ENCODE measurements at places on chromosomes 1 and 21.

DNA sequence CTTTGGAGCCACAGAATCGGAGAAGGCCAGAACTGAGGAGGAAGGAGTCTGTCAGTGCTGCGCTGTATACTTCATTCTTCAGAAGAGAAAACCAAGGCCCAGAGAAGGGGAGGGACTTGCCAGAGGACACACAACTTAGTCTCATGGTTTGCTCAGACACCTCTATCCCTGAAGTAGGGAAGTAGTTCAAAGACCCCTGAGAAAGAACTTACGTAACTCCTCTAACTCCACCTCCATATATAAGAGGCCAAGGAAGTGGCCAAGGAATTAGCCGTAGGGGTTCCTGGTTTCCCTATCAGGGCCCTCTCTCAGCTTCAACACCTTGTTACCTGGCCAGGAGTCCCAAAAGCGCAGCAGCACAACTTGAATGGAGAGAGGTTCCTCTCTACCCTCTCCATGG is 580 bp upstream of the NECTIN4 start:
- no peak for DNase-seq

- no peak for DNase-seq
Observed at GRCh38 chr1:103220631-103221041, 112.3 kb upstream of the COL11A1 start.

DNA sequence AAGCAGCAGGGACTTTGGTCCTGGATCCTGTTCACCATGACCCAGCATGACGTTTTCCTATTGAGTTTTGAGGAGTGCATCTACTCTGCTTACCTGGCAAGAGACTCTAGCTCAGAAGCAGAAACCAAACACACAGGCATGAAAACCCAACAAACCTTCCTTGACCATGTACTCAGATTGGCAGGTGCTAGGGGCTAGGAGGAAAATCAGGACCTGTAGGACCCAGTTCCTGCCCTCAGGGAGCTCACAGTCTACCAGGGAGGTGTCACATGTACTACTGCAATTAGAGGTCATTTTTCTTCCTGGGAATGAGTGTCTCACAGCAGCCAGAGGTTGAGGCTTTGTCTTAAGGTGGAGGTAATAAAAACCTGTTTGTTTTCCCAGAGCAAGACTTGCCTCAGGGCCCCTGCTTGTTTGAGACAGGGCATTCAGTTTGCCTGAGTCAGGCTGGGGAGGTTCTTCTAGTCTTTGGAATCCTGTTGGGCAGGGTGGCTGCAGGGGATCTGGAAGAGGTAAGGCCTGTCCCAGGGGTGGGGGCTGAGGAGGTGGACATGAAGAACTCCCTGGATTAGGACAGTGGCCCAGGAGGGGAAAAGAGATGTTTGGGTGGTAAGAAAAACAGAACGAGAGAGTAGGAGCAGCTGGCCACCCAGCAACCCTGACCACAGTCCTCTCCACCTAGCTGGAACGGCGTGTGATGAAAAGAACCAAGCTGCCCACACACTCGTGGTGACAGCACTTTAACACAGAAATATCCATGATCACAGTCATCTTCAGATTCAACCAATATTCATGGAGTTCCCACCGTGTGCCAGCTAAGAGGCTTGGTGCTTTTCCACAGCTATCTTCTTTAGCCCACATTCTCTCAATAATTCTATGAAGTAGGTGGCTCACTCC is 30.8 kb downstream of the IER5 start:
- no peak for DNase-seq

DNA sequence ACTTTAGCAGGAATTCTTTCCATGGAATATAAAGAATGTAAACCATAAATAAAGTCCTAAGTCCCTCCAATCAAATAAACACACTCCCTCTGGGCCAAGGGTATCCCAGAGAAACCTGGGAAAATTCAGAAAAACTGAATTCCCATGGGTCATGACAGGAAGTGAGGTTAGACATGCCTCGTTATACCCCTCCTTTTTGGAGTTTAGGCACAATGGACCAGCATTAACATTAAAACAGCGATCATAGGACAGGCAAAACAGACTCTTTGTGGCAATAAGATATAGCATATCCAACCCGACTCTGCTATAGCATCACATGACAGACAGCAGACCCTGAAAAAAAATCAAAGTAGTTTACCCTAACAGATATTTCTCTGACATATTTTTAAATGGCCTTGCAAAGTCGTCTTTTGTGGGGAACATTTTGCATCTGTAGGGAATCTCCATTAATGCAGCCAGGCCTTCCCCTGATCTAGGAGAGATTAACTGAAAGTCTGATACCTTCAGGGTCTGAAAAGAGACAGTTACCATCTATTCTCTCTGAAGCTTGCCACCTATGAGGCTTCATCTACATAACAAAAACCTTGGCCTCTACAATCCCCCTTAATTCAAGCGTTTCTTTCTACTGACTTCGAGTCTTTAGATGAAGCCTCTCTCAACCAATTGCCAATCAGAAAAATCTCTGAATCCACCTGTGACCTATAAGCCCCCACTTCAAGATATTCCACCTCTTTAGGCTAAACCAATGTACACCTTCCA is 143.0 kb upstream of the KCNK1 start:
- DNase-seq: no peak

GRCh38 chr1:200128944-200129879 is 101.7 kb downstream of the NR5A2 start:
- DNase-seq: no peak

DNA sequence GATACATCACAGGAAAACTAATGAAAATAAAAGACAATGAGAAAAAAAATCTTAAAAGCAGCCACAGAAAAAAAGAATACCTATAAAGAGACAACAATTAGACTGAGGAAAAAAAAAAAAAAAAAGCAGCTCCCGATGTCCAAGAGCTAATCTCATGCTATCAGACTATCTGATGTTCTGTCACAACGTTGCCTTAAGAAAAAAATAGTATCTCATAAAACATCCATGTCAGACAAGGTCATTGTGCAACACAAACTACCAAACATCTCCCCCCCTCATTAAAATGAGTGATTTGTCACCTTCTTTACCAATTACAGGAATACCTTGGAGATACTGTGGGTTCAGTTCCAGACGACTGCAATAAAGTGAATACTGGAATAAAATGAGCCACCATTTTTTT is 68.9 kb downstream of the ZNF644 start:
- no peak for DNase-seq

- DNase-seq: no peak
Observed at GRCh38 chr1:23558140-23558871, 995 bp downstream of the ID3 start.

DNA sequence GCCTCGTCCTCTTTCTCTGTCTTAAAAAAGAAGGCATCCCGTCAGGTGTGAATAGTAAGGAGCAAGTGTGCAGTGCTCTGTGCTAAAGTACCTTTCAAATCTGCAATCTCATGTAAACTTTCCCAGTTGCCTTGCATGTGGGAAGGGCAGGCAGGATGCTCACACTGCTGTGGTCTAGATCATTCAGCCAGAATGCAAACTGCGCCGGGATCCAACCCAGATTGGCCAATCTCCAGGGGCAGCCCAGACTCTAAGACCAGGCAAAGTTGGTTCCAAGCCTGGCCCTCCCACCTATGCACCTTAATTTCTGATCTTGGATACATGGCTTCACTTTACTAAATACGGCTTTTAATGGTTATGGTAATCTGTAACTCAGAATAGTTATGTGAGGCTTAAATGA is 3.2 kb upstream of the MAP1LC3C start:
- DNase-seq: no peak

DNA sequence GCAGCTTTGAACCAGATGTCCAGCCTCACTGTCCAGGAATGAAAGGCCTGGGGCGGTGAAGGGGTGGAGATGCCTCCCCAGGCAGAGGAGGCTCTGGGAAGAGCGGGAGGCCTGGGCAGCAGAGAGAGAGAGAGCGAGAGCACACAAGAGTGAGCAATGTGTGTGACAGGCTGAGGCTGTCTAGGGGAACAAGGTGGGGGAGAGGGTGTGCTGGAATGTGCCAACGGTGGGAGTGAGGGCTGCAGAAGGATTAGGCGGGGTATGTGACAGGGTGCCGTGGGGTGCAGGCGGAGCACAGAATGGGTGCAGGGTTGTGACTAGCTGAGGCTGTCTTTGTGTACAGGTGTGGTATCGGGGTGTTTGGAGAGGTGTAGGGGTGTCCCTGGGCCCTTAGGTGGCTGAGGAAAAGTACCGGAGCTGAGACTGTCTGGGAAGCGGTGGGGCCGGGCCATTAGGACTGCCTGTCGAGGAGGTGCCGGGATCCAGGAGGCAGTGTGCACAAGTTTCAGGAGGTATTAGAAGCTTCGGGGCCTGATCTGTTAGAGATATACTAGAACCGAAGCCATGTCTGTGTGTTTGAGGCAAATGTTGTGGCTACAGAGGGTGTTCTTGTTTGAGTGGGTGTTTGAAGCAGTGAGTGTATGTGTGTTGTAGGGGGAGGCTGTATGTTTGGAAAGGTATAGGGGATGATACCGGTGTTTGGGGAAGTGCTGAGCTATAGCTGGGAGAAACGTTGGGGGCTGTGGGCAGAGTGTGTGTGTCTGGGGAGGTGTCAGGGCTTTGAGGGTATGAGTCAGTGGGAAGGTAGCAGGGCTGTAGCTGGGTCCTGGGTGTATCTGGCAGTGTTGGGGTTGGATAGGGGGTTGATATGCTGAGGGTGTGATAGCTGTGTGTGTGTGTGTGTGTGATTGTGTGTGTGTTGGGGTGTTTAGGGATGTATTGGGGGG is 9.1 kb downstream of the AHDC1 start:
- peak; percentile 44 for DNase-seq

DNA sequence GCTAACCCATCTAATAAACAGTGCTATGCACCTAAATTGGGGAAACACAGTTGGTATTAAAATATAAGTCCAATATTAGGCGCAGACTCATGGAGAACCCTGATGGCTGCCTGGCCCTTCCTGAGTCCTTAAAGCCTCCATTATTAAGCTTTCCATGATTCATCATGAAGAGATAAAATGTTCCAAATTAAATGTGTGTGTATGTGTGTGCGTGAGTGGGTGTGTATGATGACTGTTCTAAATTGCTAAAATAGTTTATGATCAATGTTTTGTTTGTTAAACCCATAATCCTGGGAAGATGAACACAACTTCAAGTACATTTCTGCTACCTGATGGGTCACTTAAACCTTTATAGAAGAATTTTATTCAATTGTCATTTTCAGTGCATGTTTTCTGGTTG is 6.3 kb upstream of the RBBP5 start:
- no peak for DNase-seq

DNA sequence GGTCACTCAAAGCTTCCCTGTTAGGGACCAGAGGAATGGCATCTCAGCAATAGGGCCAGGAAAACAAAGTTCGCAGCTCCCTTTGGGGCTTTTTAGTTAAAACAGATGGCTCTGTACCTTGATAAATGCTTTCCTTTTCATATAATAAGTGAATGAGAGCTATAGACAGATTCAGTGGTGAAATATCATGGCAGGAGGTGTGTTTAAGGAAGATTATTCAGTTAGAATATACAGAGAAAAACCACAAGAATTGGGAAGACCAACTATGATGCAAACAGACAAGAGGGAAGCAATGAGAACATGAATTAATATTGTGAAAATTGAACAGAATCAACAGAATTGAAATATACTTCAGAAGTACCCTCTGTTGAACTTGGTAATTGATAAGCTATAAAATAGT is 379.4 kb downstream of the PLPP3 start:
- no peak for DNase-seq

DNA sequence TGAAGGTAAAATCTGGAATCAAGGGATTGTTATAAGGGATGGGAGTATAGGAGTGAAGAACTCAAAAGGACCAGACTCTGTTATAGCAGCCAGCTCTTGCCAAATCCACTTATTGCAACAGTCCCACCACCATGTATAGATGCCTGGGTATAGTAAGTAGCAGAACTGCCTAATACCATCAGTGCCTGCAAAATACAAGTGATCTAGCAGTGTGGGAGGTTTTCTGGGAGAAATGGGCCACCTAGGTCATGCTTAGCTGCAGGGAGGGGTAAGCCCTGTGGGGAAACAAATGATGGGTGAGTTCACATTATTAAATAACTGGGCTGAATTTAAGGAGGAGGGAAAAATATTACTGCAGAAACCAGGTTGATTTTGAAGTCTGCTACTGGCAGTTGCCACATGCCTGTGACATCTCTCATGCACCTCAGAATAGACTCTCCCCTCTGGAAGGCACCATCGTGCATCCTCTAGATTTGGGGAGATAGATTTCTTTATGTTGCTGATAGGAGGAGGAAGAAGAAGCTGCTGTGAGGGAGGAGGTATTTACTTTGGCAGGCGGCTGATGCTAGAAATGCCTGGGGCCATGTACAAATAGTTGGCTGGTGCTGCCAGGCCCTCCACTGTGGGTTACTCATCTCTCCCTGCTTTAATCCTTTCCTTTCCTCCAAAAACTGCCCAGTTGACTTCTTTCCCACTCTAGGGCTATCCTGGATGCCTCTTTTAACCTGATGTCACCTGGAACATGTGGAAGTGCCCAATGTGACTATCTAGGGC is 27.5 kb downstream of the HLX start:
- no peak for DNase-seq

DNA sequence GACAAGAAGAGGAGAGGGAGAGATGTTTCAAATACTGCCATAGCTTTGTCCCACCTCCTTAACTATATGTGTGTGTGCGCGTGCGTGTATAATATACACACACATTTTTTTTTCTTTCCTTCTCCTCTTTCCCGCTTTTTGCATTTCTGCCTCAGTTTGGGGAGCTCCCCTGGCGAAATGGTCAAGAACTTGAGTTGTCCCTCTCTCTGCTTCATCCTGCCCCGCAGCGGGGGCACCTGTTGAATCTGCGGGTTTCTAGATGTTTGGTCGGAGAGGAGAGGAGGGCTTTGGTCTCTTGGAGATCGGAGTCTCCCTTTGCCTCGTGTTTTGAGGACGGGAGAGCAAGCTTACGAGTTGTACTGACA is 504 bp downstream of the SCCPDH start:
- no peak for DNase-seq

DNA sequence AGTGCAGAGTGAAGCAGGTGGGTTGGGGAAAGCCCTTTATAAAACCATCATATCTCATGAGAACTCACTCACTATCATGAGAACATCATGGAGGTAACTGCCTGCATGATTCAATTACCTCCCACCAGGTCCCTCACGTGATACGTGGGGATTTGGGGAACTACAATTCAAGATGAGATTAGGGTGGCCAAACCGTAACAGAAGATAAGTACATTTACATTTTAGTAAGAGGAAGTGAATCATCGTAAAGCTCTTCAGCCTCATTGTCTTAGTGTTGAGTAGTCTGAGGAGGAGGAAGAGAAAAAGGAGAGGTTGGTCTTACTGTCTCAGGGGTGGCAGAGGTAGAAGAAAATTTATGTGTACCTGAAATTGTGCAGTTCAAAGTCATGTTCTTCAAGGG is 1053.4 kb upstream of the ADGRL4 start:
- no peak for DNase-seq

DNA sequence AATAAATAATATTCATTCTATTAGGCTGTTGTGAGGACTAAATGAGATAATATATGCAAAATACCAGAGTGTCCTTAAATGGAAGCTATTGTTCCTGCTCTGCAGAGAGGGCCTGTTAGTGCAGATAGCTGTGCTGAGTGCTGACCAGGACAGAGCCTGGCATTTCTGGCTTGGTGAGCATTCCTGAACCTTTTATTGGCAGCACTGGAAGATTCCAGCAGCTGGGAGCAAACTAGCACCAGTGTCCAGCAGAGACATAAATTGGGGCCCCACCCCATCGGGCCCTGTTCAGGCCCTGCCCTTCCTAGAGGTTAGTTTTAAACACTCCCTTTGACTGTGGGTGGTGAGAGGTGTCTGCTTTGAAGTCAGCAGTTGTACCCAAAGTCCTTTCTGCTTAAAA is 85.9 kb upstream of the GADD45A start:
- DNase-seq: no peak

All from GDM1 (cell line).